ENCODE measurements at places on chromosomes 5 and 9. TPM values are rescaled to one million over a fixed set of nuclear protein-coding genes. Genes with fewer than 3 reads are reported as not detected.

SH3GL2 gene
- total RNA-seq = not detected

DNA sequence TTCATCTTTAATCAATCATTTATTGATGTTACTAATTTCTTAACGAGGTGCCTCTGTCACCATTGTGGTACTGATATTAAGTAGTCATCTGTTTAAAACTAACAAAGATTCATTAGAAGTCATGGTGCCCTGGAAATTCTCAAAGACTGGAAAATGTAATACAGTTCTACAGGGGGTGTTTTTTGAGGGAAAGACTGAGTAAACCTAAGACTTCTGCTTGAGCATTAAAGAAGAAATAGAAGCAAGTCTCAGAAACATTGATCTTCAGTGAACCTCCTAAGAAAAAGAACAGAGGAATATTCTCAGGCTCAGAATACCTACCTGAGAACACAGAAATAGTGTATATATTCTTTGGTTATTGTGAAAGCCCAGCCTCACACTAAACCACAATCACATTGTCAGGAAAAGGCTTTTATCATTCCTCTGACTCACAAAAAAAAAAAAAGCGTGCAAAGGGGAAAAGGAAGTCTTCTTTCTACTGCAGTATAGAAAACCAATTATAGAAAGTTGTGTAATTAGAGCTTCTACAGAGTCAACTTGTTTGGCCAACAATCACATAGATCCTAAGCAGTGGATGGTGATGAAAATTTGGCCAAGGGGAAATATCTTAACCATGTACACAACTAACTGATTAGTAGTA, 60.8 kb downstream of the HINT1 start:
- H3K4me3 ChIP-seq = no peak overlapping the region
- H3K4me1 ChIP-seq = peaks cover 18% of the 10 kb centered on the region
- H3K27me3 ChIP-seq = no peaks in the 10 kb centered on the region
- H3K36me3 ChIP-seq = no peaks in the 10 kb centered on the region
- no peak for DNase-seq

- no peaks in the 10 kb centered on the region for H3K36me3 ChIP-seq
- H3K27me3 ChIP-seq = peaks cover 7% of the 10 kb centered on the region
- no peaks in the 10 kb centered on the region for H3K4me1 ChIP-seq
- no peak for DNase-seq
- H3K27ac ChIP-seq = no peak overlapping the region
- H3K4me3 ChIP-seq = no peak overlapping the region
These were observed 128.0 kb upstream of the GABRP start for GRCh38 chr5:170655476-170655875.

GRCh38 chr5:111931655-111932054, 174.7 kb upstream of the NREP start:
- no peaks in the 10 kb centered on the region for H3K36me3 ChIP-seq
- no peak overlapping the region for H3K4me3 ChIP-seq
- no peak for DNase-seq
- no peaks in the 10 kb centered on the region for H3K4me1 ChIP-seq

DNA sequence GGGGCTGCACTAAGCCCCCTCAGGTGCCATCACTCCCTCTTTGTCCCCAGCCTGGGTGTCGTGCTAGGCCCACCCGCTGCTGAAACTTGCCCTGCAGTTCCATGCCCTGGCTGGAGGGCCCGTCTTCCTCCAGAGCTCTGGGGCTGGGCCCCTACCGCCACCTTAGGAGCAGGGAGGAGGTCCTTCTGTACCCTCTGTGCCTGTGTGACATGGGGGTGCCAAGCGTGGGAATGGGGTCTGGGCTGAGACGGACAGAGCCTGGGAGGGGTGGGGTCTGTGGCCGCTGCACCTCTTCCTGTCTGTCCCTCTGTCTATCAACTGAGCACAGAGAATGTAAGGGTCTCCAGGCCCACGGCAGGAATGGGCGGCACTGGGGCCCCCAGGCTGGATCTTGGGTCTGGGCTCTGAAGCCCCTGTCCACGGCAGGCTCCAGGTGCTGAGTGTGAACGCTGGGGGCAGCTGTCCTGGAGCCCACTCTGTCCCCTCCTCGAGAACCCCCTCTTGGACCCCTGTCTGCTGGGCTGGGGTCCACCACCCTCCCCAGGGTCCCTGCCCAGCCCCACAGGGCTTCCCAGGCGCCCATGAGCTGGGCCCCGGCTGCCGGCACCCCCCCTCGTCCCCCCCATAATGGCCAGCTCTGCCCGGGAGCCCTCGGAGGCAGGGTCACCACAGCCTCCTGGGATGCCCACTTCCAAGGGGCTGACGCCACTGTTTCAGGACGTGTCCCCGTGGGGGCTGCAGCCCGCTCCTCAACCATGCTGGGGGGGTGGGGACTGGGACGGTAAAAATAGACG, 15.8 kb upstream of the NRARP start:
- no peak for DNase-seq
- H3K4me1 ChIP-seq = no peaks in the 10 kb centered on the region
- peaks cover 3% of the 10 kb centered on the region for H3K27me3 ChIP-seq

DNA sequence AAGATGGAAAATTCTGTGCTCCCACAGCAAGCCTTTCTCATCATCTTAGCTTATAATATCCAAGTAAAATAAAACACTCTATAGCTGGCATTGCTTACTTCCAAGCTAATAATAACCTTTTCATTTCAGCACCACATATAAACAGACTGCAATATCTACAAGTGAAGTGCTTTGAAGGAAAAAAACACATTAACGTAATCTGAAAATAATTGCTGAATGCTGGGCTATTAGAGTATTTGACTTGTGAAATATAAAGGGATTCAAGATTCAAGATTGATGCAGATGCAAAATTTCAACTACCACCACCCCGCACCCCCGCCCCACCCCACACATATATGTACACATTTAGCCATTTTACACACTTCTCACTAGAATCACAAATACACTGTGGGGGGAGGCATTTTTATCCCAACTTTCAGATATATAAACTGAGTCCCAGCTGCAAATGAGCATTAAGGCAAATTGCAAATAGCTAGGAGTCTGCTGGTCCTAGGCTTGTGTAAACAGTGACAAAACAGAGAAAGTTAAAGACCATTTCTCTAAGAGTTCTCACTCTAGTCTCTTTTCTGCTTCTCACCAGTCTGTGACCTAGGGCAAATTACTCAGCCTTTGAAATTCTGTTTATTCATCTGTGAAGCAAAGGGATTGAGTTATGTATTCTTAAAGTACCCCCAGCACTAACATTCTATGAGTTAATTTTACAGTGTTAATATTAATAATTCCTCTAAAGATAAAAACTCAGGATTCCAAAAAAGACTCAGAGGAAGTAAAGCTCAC, 489.4 kb downstream of the PRELID2 start:
- no peaks in the 10 kb centered on the region for H3K4me1 ChIP-seq
- no peak overlapping the region for H3K4me3 ChIP-seq
- H3K27ac ChIP-seq = no peak overlapping the region
- no peaks in the 10 kb centered on the region for H3K27me3 ChIP-seq
- no peak for DNase-seq

SLC36A3 gene
- not detected for total RNA-seq

DNA sequence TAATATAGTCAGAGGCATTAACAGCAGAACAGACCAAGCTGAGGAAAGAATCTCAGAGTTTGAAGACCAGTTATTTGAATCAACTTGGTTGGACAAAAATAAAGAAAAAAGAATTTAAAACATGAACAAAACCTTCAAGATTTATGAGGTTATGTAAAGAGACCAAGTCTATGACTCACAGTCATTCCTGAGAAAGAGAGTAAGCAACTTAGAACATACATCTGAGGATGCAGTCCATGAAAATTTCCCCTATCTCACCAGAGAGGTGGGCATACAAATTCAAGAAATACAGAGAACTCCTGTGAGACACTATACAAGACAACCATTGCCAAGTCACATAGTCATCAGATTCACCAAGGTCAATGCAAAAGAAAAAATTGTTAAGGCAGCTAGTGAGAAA, 17.4 kb upstream of the C9orf72 start:
- DNase-seq = no peak
- no peak overlapping the region for H3K4me3 ChIP-seq
- H3K4me1 ChIP-seq = no peaks in the 10 kb centered on the region
- H3K27me3 ChIP-seq = peaks cover 30% of the 10 kb centered on the region
- no peak overlapping the region for H3K27ac ChIP-seq
- H3K36me3 ChIP-seq = no peaks in the 10 kb centered on the region

GRCh38 chr5:53246042-53246836, 136.7 kb upstream of the MOCS2 start:
- H3K4me1 ChIP-seq = no peaks in the 10 kb centered on the region
- H3K4me3 ChIP-seq = no peak overlapping the region
- no peaks in the 10 kb centered on the region for H3K36me3 ChIP-seq

DNA sequence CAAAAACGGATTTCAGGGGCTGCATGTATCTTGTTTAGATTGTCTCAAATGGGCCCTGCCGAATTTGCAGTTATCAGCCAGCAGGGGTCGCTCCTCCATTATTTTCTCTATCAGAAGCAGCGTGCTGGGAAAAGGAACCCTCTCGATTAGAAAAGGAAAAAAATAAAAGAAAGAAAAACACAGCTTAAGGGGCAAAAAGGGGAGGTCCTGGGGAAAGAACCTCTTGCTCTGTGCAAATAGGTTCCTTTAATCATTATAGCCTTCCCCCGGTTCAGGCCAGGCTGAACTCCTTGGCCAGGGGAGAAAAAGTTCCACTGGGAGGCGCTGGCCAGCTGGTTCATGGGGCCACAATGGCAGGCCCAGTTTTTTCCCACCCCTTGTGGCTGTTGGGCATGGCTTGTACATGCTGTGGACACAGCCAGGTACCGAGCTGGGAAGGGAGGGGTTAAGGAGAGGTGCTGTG, 25.0 kb upstream of the CAPSL start:
- H3K36me3 ChIP-seq = no peaks in the 10 kb centered on the region
- H3K4me1 ChIP-seq = no peaks in the 10 kb centered on the region
- H3K27me3 ChIP-seq = peaks cover 6% of the 10 kb centered on the region
- no peak overlapping the region for H3K4me3 ChIP-seq
- no peak overlapping the region for H3K27ac ChIP-seq

IFNA13 gene
- not detected for total RNA-seq

GRCh38 chr5:61467766-61468482, 135.9 kb downstream of the ZSWIM6 start:
- no peak overlapping the region for H3K4me3 ChIP-seq
- no peak for DNase-seq
- no peaks in the 10 kb centered on the region for H3K27me3 ChIP-seq
- no peaks in the 10 kb centered on the region for H3K4me1 ChIP-seq
- H3K27ac ChIP-seq = no peak overlapping the region
- H3K36me3 ChIP-seq = no peaks in the 10 kb centered on the region

GRCh38 chr5:107889387-107889786, 218.7 kb upstream of the EFNA5 start:
- peaks cover 1% of the 10 kb centered on the region for H3K36me3 ChIP-seq
- no peak overlapping the region for H3K27ac ChIP-seq
- H3K27me3 ChIP-seq = no peaks in the 10 kb centered on the region
- peaks cover 20% of the 10 kb centered on the region for H3K4me1 ChIP-seq

DNA sequence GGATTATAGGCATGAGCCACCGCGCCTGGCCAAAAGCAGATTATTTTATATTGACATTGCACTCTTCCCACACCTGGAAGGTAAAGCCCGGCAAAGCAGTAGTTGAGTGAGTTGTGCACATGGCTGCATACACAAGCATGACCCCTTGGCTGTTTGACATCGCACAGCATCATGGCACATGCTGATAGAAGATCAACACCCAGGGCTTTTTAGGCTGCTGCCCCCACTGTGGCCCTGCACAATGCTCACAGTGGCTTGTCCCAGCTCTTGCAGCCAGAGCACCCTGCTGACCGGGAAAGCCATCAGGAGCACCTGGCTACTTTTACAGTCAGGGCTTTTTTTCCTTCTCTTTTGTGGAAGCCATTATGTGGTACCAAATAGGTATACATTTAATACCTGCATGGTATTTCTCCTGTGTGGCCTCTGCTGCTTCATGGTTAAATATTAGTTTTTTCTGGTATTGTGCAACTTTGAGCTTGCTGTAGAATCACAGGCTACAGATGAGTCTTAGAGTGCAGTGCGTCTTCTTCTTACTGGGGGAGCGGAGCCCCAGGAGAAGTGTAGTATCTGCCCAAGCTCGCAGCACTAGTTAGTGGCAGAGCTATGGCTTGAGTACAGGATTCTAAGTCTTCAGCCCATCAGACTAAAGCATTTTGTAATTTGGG, 264.5 kb downstream of the AOPEP start:
- H3K36me3 ChIP-seq = no peaks in the 10 kb centered on the region
- no peak overlapping the region for H3K4me3 ChIP-seq
- peaks cover 4% of the 10 kb centered on the region for H3K27me3 ChIP-seq
- DNase-seq = no peak
- no peak overlapping the region for H3K27ac ChIP-seq

GRCh38 chr9:4936823-4937222, 48.2 kb upstream of the JAK2 start:
- peaks cover 55% of the 10 kb centered on the region for H3K4me1 ChIP-seq
- peak overlapping the region; percentile 91 for H3K27ac ChIP-seq
- DNase-seq = no peak

- H3K27ac ChIP-seq = no peak overlapping the region
- H3K4me3 ChIP-seq = no peak overlapping the region
- H3K36me3 ChIP-seq = peaks cover 15% of the 10 kb centered on the region
- no peak for DNase-seq
These were observed 57.1 kb downstream of the MOCS2 start for GRCh38 chr5:53052499-53052898.

ALDH1A1 gene
- total RNA-seq = not detected

GRCh38 chr5:141637123-141637766, 448 bp downstream of the RELL2 start:
- H3K27me3 ChIP-seq = no peaks in the 10 kb centered on the region
- H3K4me3 ChIP-seq = peak overlapping the region; percentile 93
- H3K4me1 ChIP-seq = peaks cover 60% of the 10 kb centered on the region

GRCh38 chr9:133359399-133360175, 3.2 kb downstream of the SURF2 start:
- DNase-seq = no peak
- H3K36me3 ChIP-seq = peaks cover 36% of the 10 kb centered on the region
- H3K4me1 ChIP-seq = peaks cover 41% of the 10 kb centered on the region
- no peaks in the 10 kb centered on the region for H3K27me3 ChIP-seq
- no peak overlapping the region for H3K27ac ChIP-seq

COL5A1 gene
- total RNA-seq = not detected

GRCh38 chr9:72633966-72634365, 112.6 kb downstream of the TMC1 start:
- H3K27me3 ChIP-seq = no peaks in the 10 kb centered on the region
- peak overlapping the region; percentile 15 for H3K27ac ChIP-seq
- H3K4me3 ChIP-seq = no peak overlapping the region
- DNase-seq = no peak
- H3K4me1 ChIP-seq = peaks cover 15% of the 10 kb centered on the region

ALDOB gene
- not detected for total RNA-seq

DNA sequence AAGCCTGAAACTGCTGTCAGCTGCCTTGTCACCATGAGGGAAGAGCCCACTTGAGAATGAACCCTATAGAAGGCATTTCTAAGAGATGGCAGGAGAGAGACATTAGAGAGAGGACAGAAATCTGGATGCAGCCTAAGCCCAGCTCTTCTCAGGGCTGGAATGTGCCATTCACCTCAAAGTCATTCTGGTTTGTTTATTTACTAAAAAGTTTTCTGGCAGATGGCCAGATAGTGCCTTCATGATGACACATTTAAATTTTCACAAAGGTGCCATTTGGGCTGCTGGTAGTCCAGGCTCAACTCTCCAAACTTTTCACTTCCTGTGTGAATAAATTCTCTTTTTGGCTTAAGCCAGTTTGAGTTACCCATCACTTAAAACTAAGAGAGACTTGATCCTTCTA, 144.6 kb upstream of the ZNF366 start:
- no peaks in the 10 kb centered on the region for H3K27me3 ChIP-seq
- no peak overlapping the region for H3K4me3 ChIP-seq
- no peaks in the 10 kb centered on the region for H3K36me3 ChIP-seq
- no peak for DNase-seq
- no peaks in the 10 kb centered on the region for H3K4me1 ChIP-seq
